Activated CD8-positive, alpha-beta memory T cell treated with anti-CD3 and anti-CD28 coated beads for 48 hours (primary cell): ENCODE measurements at places on chromosomes 7 and 10.

- no peak for DNase-seq
Observed at GRCh38 chr7:35255443-35256255, 1.7 kb upstream of the TBX20 start.

DNA sequence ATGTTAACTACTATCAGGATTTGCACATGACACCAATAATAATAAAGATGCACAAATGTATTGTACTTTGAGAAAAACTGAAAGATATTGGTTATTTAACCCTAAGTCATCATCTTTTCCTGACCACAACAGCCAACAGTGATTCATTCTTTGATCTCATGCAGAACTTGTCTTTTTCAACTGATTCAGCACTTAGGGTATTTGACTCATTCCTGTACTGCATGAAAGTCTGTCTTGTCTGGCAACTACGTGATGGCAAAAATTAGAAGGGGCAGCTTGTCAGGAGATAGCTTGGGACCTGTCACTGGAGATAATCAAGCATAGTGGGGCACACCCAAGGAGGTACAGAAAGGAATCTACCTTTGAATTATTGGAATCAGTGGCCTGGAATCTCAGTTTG is 77.8 kb upstream of the LRRC17 start:
- no peak for DNase-seq

DNA sequence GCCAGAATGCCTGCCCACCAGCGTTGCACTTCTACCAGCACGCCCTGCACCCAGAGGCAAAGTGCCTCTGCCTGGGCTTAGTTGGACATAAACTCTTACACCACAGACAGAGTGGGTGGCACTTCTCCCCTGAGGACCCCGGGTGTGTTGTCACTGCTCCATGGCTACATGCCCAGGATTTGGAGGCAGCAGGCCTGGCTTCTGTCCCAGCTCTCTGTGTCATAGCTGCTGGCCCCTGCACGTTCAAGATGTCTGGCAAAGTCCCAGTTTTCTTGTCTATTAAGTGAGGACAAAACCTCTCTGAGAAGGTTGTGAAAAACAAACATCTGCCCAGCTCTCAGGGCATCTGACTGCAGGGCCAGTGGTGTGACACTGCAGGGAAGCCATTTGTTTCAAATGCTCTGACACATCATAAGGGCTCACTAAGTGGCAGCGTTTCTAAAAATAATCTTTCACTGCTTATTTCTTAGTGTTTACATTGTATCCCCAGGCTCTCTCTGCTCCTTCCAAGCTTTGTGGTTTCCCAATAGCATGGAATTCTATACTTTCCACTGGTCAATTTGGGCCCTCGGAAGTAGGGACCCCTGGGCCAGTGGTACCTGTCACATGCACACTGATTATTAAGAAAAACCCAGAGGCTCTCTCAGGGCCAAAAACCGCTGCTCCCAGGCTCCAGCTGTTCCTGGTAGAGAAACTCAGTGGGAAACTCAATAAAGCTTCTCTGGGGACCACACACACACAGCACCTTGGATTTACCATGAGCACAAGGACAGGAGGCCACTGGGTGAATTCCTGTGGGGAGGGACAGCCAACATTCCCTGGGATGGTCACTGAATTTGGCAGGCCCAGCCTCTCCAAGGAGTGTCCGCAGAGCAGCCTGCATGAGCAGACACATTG is 86.2 kb upstream of the ANLN start:
- no peak for DNase-seq

GRCh38 chr7:22481726-22482125 is 18.3 kb downstream of the STEAP1B start:
- no peak for DNase-seq

DNA sequence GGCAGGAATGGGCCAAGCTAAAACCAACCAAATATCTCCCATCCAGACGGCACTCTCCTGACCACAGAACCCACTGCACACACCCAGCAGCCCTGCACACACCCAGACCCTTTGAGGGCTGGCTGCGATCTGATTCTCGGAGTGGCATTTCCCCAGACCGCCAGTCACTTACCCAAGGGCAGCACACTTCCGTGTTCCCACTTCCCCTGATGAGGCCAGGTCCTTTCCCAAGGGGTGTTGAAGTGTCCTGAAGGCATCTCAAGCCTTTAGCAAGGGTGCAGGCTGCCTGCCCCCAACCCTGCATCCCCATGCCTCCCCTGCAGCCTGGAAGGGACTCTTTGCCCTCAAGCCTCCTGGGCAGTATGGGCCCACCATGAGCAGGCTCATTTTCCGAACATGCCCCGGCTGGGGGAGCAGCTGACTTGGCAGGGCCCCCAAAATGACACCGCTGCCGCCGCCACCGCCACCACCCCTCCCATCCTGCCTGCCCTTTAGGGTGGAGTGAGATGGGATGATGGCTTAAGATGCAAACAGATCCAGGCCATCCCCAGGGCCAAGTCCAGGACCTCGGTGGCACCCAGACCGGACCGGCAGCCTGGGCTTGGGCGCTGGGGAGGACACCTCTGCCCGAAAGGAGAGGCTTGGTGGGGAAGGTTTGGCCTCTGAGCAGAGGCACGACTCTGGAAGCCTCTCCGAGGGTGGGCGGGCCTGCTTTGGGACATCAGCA is 159.8 kb downstream of the NRF1 start:
- no peak for DNase-seq

DNA sequence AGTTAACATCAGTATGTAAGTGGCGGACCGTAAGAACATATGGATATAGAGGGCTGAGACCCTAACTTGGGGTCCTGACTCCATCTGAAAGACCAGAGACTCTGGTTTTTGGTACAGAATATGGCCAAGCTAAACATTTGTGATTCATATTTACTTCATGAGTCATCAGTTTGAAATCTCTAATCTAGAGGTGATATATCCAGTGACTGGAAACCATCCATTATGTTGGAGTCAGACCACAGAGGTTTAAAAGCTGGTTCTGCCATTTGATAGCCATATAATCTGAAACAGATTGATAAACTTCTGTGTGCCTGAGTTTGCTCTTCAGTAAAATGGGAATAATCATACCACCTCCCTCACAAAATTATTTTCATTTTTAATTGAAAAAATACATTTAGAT is 505.3 kb downstream of the SORCS3 start:
- DNase-seq: no peak

- no peak for DNase-seq
Observed at GRCh38 chr7:37448011-37448635, 541 bp downstream of the ELMO1 start.

DNA sequence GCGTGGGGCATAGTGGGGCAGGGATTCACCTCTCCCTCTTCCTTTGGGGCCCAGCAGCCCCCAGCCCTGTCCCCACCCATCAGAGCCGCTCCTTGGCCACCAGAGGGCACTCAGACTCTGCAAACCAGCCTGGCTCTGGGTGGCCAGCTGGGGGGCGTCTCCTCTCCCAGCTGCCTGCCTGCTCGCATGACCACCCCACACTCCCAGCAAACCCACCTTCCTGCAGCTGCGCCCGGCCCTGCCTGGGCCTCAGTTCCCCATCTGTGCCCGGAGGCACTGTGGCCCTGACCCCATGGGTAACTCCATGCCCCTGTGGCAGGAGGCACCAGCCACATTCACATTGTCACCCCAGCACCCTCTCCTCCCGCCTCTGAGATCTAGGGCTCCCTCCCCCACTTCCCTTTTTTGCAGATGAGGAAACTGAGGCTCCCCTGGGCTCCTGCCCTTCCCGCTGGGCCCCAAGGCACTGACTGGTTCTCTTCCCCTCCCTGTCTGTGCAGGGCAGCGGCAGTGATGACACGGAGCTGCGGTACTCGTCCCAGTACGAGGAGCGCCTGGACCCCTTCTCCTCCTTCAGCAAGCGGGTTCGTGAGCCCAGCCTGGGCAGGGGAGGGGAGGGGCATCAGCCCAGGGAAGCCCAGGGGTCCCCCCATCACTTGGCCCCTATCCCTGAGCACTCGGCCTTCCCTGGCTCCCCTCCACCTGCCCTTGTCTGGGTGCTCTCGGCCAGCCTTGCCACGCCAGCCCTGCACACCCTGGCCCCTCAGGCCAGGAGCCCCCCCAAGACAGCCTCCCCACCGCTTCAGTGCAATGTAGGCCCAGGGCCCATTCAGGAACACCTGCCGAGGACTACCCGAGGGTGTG is 6.9 kb upstream of the SH2B2 start:
- no peak for DNase-seq

- DNase-seq: no peak
Observed at GRCh38 chr7:156079156-156079555, 266.9 kb upstream of the SHH start.

GRCh38 chr10:133418289-133418993 is 6.0 kb downstream of the SPRN start:
- DNase-seq: no peak

GRCh38 chr10:130656582-130657133 is 520.5 kb downstream of the GLRX3 start:
- DNase-seq: no peak

DNA sequence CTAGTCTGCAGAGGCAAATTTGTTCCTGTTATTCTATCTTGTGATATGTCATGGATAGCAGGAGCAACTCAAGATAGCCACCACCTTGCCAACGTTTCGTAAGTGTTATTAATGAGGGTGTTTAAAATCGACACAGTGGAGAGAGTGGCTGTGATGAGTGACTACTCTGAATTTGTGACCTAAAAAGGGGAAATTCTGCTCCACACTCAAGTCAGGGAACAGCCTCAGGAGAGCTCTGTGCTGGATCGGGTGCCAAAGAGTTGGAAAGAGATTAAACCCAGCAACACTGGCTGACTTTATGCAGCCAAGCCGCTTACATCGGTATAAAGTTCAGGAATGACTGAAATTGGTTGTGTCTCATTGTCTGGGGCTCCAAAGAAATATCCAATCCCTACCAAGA is 9.5 kb downstream of the TACC2 start:
- DNase-seq: no peak

GRCh38 chr10:78182841-78183240 is 149.2 kb downstream of the RPS24 start:
- DNase-seq: no peak

DNA sequence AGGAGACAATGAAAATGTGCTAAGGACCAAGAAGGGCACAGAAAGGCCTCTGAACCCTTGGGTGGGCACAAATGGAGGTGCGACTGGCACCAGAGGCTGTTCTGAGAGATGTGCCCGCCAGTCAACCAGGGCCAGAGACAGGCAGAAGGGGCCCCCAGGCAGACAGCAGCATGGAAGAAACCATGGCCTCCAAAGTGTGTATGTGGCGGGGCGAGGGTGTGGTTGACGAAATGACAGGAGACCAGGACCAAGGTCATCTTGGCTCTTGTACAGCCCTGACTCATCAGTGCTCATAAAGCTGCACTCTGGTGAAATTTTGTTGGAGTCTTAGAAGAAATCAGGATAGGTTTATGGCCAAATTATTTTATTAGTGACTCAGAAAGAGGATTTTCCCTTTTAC is 4.0 kb upstream of the MRPS24 start:
- no peak for DNase-seq

DNA sequence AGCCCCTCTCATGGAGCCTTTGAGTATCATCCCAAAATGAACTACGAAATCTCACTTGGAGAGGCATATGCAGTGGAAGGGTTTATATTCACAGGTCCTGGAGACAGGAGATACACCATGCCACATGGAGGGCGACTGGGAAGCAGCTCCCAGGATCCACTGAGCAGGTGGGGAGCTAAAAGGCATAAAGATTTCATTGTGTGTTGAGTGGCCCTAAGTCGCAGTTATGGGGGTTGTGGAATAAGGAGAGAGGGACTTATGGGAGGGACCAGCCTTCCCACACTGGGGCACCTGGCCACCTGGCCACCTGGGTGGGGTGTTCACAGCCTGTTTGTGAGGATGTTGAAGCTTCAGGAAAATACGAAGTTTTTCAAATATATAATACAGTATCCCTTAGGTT is 37.0 kb upstream of the CHST3 start:
- no peak for DNase-seq

- DNase-seq: no peak
Observed at GRCh38 chr7:135790371-135790977, 41.9 kb upstream of the FAM180A start.
